ENCODE measurements at places on chromosomes 3 and 15.
A peak's percentile ranks its signal among the peaks of the same experiment; 100 is the strongest.

GRCh38 chr3:114294940-114295480 is 1.2 kb downstream of the TIGIT start:
- no peak for DNase-seq

- DNase-seq: no peak
Measured at GRCh38 chr3:188077160-188077799, 76.7 kb upstream of the LPP start.

DNA sequence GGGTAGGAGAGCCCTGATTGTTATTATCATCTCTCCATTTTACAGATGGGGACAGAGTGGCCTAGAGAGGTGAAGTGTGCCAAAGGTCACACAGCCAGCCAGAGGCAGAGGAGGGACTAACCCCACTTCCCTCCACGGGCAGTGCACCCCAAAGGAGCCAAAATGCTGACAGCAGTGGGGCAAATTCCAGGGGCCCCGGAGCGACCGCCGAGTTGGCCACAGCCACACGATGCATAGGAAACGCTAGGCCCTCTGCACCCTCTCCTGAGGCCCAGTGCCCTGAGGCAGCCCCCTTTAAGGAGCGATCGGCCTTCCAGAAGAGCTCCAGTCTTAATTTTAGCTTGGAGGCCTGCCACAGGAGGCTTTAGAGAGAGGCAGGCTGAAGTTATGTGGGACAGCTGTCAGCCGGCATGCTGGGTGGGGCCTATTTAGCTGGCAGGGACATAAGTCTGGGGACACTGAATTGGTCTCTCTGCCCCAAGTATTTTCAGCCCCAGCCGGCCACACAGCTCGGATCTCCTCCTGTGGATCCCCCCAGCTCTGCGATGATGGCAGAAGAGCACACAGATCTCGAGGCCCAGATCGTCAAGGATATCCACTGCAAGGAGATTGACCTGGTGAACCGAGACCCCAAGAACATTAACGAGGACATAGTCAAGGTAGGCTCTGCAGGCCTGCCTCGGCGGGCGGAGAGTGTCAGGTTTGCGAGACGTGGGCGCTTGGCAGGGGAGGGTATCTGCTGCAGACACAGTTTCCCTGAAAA is at the start of gene CAV3:
TSS of gene CAV3 (plus strand) at position 471 of the 763 bp plus-strand sequence. CDS start at position 546, 75 bp downstream.
- DNase-seq: no peak

DNA sequence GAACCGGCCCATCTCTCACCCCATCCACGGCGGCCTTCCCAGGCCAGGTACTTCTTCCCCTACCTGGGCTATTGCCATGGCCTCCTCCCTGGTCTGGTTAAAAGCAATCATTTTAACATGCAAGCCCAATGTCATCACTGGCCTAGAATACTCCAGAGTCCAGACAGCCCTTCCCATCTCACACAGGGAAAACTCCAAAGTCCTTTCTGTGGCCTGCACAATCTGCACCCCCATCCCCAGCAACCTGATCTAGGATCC is 45.8 kb upstream of the SLCO2A1 start:
- no peak for DNase-seq

- no peak for DNase-seq
Measured at GRCh38 chr3:153442386-153442785, 280.4 kb downstream of the RAP2B start.

- no peak for DNase-seq
Measured at GRCh38 chr15:39976291-39977274, 42.7 kb downstream of the EIF2AK4 start.

DNA sequence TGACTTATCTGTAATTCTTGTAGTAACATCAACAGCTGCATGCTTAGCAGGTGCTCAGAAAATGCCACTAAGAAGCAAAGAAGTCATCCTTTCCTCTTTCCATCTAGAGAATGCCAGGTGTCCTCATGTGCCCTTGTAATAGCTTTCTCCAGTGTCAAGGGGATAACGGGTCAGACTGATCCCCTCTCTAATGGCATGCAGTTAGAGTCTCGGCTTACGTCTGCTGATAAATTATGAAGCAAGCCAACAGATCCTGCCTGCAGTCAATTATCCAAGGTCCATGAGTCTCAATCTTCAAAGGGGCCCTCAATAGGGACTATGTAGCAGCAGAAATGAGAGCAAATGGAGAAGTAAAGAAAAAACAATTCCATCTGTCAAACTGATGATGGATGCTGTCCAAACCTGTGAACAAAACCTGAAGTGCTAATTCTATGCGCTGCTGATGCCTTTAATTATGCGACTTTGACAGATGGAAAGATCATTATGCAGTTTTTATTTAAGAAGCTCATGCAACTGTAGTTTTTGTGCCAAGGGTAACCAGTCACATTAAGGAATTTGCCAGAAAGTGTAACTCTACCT is 162.8 kb upstream of the PEX5L start:
- DNase-seq: no peak

- DNase-seq: no peak
Measured at GRCh38 chr3:152392272-152392880, 123.6 kb downstream of the MBNL1 start.

GRCh38 chr15:98226578-98226977 is 266.1 kb downstream of the ARRDC4 start:
- no peak for DNase-seq

DNA sequence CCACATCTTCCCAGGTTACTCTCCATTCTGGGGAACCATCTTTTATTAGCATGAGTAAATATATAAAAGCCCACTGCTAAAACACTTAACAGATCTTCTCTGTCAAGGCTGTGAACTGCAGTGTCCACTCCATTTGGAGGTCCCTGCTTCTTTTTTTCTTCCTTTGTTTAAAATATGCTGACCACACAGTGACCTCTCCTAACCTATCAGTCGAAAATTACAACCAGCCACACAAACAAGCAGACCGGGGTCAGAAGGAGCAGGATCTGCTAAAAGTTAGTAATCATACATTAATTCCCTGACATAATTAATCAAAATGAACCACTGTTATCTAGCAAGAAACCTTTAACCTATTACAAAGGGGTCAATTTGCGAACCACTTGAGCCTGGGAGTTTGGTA is 427.9 kb upstream of the NR2F2 start:
- no peak for DNase-seq

- peak; percentile 84 for DNase-seq
Measured at GRCh38 chr3:52144034-52144795, 10.0 kb downstream of the POC1A start.

GRCh38 chr15:89792106-89792805 is 16.1 kb downstream of the MESP2 start:
- no peak for DNase-seq

- DNase-seq: no peak
Measured at GRCh38 chr3:172087602-172088580, 48.5 kb downstream of the FNDC3B start.

DNA sequence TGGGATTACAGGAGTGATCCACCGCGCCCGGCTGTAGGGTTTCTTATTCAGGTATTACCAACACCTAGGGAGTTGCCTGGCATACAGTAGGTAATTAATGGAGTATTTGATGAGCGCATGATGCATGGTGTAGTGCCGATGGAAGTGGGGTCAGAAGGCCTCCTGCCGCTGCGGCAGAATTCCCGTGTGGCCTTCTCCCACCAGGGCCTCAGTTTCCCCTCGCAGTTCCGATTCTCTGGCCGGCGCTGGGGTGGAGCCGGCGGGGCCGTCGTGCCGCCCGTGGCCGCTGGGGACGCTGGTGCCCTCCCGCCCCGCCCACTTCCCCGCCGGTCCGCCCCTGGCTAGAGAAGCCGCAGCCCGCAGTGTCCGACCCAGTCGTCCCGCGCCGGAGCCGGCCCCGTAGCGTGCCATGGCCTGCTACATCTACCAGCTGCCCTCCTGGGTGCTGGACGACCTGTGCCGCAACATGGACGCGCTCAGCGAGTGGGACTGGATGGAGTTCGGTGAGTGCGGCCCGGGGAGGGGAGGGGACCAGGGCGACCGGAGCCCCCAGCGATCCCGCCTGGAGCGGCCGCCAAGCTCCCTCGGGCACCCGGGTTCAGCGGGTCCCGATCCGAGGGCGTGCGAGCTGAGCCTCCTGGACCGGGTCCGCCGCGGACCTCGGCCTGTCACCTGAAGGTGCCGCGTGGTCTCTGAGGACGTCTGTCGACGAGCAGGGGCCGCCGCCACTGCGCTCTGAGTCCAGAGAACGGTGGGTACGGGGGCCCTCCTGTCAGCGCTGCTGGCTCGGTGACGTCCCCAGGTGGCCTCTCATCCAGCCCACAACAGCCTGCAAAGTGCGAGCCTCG is at the start of gene IRAK2:
TSS of gene IRAK2 (plus strand) at position 374 of the 848 bp plus-strand sequence. CDS start at position 410, 36 bp downstream.
- DNase-seq: peak; percentile 37

- DNase-seq: no peak
Measured at GRCh38 chr15:85810075-85810474, 15.3 kb upstream of the KLHL25 start.

DNA sequence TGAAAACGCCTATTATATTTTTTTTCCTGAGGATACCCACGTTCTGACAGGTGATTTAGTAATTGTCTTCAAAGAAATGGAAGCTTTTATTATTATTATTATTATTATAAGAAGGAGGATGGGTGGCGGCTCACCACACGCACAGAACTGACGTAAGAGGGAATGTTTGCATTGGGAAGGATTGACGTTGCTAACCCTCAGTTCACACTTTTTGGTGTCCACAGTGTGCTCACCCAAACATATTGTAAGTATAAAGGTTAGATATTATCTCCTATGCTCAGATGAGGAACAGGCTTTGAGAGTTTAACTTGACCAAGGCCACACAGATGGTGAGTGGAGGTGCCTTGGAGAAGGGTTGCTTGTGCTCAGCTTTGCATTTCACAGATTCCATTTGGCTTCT is 533.5 kb upstream of the TBL1XR1 start:
- DNase-seq: no peak

GRCh38 chr3:197256836-197257444 is 41.5 kb downstream of the DLG1 start:
- peak; percentile 18 for DNase-seq

GRCh38 chr3:167361306-167361705 is 18.8 kb downstream of the ZBBX start:
- DNase-seq: no peak

DNA sequence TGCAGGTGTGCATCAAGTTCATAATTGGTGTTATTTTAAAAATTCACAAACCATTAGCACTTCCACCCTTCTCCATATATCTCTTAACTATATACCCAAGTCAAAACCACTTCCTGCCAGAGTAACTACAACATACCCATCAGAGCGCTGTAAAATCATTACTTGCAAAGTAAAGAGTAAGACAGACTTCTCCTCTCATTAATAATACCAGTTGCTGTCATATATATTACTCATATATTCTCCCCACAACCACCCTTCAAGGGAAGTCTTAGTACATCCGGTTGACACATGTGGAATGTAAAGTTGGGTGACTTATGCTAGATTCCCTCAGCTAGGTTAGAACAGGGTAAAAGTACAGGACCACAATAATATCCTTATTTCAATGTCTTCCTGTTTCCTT is 5.6 kb downstream of the TERC start:
- no peak for DNase-seq

DNA sequence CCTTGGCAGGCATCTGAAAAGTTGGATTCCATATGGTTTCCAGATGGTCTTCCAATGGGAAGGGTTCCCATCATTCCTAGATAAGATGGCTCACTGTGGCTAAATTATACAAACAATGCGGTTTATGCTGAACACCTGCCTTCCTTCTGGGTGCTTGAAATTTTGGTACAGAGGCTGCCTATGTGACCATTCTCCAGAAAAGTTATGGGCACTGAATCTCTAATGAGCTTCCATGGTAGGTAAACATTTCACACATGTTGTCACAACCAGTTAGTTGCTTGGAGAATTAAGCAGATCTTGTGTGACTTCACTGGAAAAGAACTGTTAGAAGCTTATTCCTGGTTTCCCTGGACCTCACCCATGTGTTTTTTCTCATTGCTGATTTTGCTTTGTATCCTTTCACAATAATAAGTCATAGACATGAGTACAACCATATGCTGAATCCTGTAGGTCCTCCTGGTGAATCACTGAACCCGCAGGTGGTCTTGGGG is 30.1 kb downstream of the PLOD2 start:
- no peak for DNase-seq

DNA sequence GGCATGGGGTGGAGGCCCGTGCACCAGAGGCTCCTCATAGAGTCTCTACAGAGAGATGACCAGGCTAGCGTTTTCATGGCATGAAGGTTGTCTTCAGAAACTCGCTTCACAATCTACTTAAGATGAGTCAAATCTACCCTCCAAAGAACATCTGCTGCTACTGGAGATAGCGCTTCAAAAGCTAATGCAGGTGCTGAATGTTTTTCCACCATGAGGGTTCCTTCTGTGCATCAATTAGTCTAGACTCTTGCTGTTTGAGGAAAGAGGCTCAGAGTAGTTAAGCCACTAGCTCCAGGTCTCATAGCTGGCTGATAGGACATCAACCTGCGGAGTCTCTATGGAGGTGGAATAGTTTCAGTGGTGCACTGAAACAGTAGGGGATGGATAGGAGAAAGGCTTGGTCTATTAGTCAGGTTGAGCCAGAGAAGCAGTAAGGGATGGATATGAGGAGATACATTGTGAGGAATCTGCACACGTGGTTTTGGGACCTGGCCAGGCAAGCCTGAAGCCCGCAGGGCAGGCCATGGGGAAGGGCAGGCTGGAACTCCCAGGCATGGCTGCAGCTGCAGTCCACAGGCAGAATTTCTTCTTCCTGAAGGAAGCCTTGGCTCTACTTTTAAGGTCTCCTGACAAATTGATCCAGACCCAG is 117.5 kb downstream of the APBA2 start:
- DNase-seq: no peak

- no peak for DNase-seq
Measured at GRCh38 chr3:122681284-122681973, 790 bp downstream of the PARP14 start.

- no peak for DNase-seq
Measured at GRCh38 chr15:60000113-60000823, 3.8 kb upstream of the FOXB1 start.

DNA sequence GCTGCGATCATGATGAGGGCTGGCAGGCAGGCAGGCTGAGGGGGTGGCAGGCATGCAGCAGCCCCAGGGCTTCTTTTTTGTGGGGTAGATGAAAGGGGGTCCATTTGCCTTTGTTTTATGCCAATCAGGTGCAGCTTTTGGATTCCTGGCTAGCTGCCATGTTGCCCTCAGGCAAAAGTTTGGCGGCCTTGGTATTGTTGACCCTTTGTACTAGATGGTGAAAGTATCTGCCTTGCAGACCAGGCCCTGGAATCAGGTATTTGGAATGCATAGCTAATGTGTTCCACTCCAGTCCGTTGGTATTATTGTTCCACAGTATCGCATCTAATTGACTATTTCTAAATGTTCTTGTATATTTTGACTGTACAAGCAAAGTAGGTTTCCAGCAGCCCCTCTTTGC is 35.0 kb downstream of the EEFSEC start:
- DNase-seq: no peak
